ENCODE measurements at places on chromosomes 5 and 9.

- DNase-seq: no peak
These were observed 11.0 kb downstream of the SPARC start for GRCh38 chr5:151675611-151676313.

GRCh38 chr9:89026876-89027275 is 35.6 kb downstream of the S1PR3 start:
- no peak for DNase-seq

GRCh38 chr5:458547-459353 is 15.8 kb downstream of the EXOC3 start:
- DNase-seq: no peak

DNA sequence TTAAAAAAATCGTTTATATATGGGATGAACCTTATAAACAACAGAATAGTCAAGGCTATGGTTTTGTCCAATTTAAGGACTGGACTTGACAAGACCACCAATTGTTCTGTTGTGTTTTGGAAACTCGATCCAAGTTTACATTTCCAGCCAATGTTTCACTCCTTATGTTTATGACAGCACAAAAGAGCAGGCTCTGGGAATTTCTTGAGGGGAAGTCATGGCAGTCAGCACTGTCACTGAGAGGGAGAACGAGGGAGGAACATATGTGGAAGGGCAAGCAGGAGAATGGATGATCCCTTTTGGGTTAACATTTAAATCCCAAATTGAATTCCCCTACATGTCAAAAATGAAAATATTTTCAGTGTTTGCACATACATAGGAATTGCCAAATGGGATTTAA is 292.5 kb downstream of the MARCHF11 start:
- DNase-seq: no peak

DNA sequence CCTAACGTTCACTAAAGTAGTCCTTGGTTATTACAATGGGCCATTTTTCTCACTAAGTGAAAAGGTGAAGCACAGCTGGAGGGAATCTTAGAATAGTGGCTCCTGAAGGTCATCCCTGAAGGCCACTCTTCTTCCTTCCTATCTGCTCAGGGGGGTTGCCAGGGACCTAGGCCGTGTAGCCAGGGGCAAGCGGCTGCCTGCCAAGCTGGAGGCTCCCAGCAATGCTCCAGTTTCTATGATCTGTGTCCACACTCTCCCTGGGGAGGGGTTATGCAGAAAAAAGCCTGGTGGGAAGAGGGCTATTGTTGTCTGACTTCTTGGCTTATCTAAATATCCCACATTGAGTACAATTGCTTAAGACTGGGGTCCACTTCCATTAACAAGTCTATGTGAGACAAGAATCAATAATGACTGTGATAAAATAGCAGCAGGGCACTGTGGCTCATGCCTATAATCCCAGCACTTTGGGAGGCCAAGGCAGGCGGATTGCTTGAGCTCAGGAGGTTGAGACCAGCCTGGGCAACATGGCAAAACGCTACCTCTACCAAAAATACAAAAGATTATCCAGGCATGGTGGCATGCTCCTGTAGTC is 3.8 kb downstream of the NMRK1 start:
- DNase-seq: no peak

GRCh38 chr5:151205411-151205810 is 18.5 kb downstream of the CCDC69 start:
- DNase-seq: no peak

GRCh38 chr9:17230646-17231045 is 95.8 kb downstream of the CNTLN start:
- DNase-seq: no peak

DNA sequence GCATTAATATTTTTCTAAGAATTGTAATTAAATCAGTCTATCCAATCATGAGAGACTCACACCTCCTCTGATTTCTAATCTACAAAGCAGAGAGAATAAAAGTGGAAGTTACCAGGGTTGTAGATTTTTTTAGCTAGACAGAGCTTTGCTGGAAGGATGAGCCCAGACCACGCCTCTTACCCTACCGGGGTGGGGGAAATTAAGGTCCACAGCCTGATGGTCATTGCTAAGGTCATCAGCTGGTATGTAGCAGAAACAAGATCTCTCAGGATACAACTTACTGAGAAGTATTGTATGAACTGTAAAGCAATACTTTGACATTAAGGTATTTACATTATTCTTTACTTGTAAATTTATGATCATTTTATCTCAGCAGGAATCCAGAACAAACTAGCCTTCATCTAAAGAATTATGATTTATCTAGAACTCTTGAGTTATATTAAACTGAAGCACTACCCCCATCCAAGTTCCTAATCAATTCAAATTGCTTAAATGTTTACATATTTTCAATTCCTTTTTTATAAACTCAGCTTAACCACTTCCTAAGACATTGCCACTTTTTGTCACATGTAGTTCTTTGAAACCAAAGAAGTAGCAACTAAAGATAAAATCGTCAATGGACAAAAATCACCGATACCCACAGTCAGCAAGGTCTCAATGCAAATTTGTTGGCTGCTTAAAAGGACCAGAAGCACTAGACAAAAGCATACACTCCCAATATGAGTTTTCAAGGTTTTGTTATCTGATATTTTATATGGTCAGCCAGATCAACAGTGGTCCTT is 225.8 kb upstream of the DAPK1 start:
- no peak for DNase-seq

GRCh38 chr9:108691614-108692013 is 164.2 kb downstream of the ACTL7B start:
- DNase-seq: no peak

DNA sequence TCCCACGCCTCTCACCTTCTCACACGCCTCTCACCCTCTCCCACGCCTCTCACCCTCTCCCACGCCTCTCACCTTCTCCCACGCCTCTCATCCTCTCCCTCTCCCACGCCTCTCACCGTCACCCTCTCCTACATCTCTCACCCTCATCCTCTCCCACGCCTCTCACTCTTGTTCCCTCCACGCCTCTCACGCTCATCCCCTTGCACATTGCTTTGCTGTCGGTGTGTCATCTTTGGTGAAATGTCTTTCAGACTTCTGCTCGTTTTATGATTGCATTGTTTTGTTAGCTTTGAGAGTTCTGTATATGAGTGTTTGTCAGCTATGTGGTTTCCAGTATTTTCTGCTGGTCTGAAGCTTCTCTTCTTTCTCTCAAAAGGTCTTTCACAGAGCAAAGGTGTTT is 102.7 kb downstream of the EHMT1 start:
- no peak for DNase-seq

GRCh38 chr9:90393365-90394152 is 249.1 kb downstream of the DIRAS2 start:
- DNase-seq: no peak

GRCh38 chr9:122366074-122366660 is 4.7 kb upstream of the PTGS1 start:
- no peak for DNase-seq

DNA sequence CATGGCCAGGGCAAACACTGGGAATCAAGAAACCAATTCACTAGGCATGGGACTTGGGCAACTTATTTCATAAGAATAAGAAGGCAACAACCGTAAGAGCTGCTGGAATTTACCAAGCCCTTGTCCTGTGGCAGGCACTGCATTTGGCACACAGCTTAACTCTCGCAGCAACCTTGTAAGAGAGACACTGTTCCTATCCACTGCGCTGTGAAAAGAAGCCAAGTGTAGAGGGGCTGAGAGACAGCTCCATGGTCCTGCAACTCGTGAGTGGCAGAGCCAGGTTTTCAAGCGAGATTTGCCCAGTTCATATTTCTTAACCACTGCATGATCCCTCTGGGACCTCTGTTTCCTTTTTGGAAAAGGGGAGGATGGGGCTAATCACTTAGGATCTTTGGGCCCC is 129.3 kb upstream of the STC2 start:
- no peak for DNase-seq

- DNase-seq: no peak
These were observed 27.8 kb downstream of the RASEF start for GRCh38 chr9:83035143-83035542.

DNA sequence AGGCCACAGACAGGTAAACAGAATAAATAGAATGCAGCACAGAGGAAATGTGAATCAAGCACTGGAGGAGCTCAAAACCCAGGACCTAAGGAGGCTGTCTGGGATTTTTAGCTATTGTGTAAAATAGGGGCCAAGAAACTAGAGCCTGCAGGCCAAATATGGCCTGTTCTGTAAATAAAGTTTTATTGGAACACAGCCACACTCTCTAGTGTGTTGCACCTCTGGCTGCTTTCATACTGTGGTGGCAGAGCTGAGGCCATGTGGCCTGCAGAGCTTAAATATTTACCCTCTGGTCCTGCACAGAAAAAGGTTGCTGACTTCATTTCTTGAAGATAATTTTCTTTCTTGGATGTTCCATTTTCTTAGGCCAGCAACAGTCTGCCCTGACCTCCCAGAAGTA is 136.4 kb downstream of the WDR41 start:
- DNase-seq: no peak

GRCh38 chr9:130129432-130130061 is 42.7 kb upstream of the NCS1 start:
- no peak for DNase-seq

GRCh38 chr5:660491-661030 is 32.6 kb downstream of the TPPP start:
- DNase-seq: no peak

DNA sequence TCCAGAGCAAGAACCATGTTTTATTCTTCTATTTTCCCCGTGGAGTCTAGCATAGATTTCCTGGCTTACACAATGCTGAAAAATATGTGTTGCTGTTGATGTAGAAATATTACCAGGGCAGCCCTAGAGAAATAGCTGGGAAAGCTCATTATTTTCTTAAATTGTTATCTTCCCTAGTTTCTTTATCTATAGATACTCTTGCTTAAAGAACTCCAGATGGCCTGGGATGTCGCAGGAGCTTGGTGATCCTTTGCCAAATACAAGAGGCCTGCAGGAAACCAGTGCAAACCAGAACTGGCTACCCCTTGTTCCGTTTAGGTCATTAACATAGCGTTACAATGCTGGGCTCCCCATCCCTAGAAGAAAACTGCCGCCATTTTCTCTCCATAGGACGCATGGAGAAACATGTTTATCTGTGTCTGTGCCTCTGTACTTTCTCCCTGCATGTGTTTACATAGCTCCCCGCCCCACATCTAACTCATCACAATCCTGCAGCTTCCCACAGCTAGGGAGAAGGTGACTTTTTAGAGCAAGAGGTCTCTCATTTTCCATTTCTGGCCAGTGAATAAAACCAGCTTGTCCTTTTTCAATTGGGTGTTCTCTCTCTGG is 6.4 kb downstream of the PRLR start:
- no peak for DNase-seq

DNA sequence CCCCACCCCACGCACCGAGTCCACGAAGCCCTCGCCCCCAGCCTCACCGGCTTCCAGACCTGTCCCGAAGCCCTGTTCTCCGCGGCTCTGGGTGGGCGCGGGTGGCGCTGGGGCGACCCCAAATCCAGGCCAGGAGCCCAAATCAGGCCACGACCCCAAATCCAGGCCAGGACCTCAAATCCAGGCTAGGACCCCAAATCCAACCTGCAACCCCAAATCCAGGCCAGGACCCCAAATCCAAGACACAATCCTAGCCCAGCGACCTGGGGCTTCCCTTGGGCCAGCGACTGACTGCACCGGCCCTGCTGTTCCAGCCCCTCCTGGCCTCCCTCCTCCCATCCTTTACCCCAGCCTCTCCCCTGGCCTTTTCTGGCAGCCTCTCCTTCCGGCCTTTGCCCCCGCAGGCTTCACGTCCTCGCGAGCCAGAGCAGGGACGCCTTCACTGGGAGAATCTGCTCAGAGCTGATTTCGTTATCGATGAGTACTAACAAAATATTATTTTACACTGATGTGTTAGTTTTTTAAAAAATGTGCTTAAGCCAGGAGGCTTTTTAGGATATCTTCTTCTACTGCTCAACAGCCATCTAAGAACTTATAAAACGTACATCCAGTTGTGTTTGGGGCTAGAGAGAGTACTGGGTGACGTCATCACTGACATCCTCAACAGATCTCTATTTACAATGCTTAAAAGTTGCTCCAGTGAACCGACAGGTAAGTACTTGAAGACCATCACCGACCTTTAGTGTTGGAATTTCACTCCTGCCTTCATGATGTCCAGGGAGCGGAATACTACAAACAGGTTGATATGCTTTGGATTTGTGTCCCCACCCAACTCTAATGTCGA is 34.7 kb downstream of the TRIP13 start:
- DNase-seq: no peak

GRCh38 chr5:36573438-36573837 is 33.0 kb upstream of the SLC1A3 start:
- peak; percentile 77 for DNase-seq
